ENCODE measurements at places on chromosomes 13 and 19. TPM values are rescaled to one million over a fixed set of nuclear protein-coding genes. Genes with fewer than 3 reads are reported as not detected.

DNA sequence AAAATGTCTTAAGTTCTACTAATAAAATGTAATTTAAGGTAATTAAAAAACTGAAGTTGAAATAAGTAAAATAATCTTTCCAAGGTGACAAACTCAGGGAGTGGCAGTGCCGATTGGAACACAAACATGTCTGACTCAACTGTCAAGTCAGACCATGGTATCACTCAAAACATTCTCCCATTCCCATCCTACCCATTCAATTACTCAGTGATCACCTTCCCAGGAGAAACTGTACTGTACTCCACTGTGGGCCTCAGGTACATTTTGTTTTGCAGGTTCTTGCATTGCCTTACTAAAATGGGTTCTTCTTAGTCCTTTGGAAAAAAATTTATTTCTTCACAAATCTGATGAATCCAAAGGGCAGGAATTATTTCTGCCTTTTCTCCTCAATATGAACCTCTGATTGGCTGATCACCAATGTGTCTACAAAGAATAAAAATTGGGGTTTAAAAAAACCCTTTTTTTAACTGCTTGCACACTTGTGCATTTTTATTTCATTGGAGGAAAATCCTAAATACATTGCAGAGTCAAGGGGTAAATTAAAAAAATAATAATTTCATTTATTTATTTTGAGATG, 96.8 kb downstream of the ZNF429 start:
- peak overlapping the region; percentile 32 for H3K4me3 ChIP-seq
- peak overlapping the region; percentile 59 for H3K27ac ChIP-seq
- peaks cover 23% of the 10 kb centered on the region for H3K4me1 ChIP-seq
- DNase-seq, result no peak
- no peaks in the 10 kb centered on the region for H3K27me3 ChIP-seq

The KANK3 gene
- total RNA-seq, result 15.3 TPM

DNA sequence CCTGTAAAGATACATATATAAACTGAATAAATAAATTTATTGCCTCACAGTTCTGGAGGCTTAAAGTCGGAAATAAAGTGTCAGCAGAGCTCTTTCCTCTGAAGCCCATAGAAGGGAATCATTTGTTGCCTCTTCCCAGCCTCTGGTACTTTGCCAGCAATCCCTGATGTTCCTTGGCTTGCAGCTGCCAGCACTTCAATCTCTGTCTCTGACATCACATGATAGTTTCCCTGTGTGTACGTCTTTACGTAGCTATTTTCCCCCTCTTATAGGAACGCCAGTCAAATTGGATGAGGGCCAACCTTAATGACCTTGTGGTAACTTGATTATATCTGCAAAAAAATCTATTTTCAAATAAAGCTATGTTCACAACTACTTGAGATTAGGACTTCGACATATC, 250.9 kb downstream of the LIG4 start:
- H3K36me3 ChIP-seq, result no peaks in the 10 kb centered on the region
- H3K4me1 ChIP-seq, result no peaks in the 10 kb centered on the region
- no peak overlapping the region for H3K4me3 ChIP-seq
- no peak for DNase-seq
- no peaks in the 10 kb centered on the region for H3K27me3 ChIP-seq

GRCh38 chr13:111281751-111282311, 38.6 kb upstream of the TEX29 start:
- peaks cover 83% of the 10 kb centered on the region for H3K36me3 ChIP-seq
- H3K4me3 ChIP-seq, result no peak overlapping the region
- peak overlapping the region; percentile 37 for H3K27ac ChIP-seq
- H3K4me1 ChIP-seq, result peaks cover 4% of the 10 kb centered on the region

- no peak for DNase-seq
- no peaks in the 10 kb centered on the region for H3K27me3 ChIP-seq
- H3K4me3 ChIP-seq, result no peak overlapping the region
- no peak overlapping the region for H3K27ac ChIP-seq
- H3K4me1 ChIP-seq, result peaks cover 10% of the 10 kb centered on the region
- no peaks in the 10 kb centered on the region for H3K36me3 ChIP-seq
These were observed 133.0 kb downstream of the SIPA1L3 start for GRCh38 chr19:38039966-38040365.

DNA sequence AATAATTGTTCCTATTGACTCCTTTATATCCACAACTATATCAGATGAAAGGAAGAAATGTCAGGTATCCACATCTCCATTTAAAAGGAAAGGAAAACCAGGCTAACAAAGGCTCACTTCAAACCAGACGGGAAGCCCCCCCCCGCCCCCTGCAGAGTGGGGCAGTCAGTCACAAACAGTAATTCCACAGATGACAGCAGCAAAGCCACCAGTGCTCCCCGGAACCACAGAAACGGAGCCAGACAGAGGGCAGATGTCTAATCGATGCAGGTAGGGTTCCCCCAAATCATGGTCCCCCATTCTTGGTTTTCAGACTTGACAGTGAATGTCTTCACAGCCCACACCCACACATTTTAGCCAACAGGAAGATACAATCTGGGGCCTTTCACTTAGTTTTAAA, 100.8 kb downstream of the STK24 start:
- peaks cover 14% of the 10 kb centered on the region for H3K36me3 ChIP-seq
- no peak overlapping the region for H3K4me3 ChIP-seq
- H3K27me3 ChIP-seq, result no peaks in the 10 kb centered on the region

- DNase-seq, result no peak
- H3K27ac ChIP-seq, result no peak overlapping the region
- peaks cover 92% of the 10 kb centered on the region for H3K27me3 ChIP-seq
- no peaks in the 10 kb centered on the region for H3K36me3 ChIP-seq
These were observed 3.4 kb upstream of the ZIC2 start for GRCh38 chr13:99977912-99978798.

- H3K27ac ChIP-seq, result no peak overlapping the region
- peaks cover 56% of the 10 kb centered on the region for H3K36me3 ChIP-seq
- no peak overlapping the region for H3K4me3 ChIP-seq
- peaks cover 12% of the 10 kb centered on the region for H3K4me1 ChIP-seq
- no peaks in the 10 kb centered on the region for H3K27me3 ChIP-seq
These were observed 4.0 kb downstream of the P2RY11 start for GRCh38 chr19:10115392-10116084.

GRCh38 chr13:100872761-100873160, 198.2 kb upstream of the TMTC4 start:
- no peaks in the 10 kb centered on the region for H3K36me3 ChIP-seq
- no peak for DNase-seq
- no peak overlapping the region for H3K4me3 ChIP-seq
- H3K27ac ChIP-seq, result no peak overlapping the region

Measured in adrenal gland (tissue), 19 donors.